Fibroblast of skin of abdomen (primary cell): ENCODE measurements at places on chromosomes 12 and 14.
A peak's percentile ranks its signal among the peaks of the same experiment; 100 is the strongest.

DNA sequence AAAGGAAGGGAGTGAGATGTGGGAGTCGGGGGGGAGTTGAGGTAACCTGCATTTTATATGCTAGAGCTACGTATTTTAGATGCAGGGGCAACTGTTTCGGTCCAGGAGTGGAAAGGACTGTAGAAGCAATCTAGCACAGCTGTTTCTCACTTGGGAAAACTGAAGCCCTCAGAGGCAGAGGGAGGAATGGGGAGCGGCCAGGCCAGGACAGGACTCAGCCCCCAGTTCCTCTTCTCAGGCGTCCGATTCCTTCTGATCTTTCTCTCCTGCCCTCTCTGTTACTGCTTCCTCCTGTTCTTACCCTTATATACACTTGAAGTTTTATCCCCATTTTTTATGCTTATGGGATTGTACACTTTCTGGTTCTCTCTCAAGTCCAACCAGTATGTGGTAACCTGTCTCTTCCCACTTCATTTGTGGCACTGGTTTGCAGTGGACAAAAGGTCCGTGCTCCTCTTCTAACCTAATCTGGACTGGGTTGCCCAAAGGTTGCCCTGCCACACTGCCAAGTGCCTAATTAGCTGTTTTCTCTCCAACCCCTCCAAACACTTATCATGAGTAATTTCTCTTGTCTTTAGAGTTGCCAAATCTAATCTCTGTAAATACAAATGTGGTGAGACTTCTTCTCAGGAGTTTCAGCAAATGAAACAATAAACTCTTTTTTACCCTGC is 16.2 kb downstream of the LPCAT3 start:
- DNase-seq, result no peak

GRCh38 chr14:73663548-73664212 is 18.9 kb downstream of the DNAL1 start:
- no peak for DNase-seq

- no peak for DNase-seq
Observed at GRCh38 chr12:131915823-131916222, 13.3 kb upstream of the PUS1 start.

GRCh38 chr14:44589180-44589579 is 82.1 kb upstream of the FSCB start:
- no peak for DNase-seq

DNA sequence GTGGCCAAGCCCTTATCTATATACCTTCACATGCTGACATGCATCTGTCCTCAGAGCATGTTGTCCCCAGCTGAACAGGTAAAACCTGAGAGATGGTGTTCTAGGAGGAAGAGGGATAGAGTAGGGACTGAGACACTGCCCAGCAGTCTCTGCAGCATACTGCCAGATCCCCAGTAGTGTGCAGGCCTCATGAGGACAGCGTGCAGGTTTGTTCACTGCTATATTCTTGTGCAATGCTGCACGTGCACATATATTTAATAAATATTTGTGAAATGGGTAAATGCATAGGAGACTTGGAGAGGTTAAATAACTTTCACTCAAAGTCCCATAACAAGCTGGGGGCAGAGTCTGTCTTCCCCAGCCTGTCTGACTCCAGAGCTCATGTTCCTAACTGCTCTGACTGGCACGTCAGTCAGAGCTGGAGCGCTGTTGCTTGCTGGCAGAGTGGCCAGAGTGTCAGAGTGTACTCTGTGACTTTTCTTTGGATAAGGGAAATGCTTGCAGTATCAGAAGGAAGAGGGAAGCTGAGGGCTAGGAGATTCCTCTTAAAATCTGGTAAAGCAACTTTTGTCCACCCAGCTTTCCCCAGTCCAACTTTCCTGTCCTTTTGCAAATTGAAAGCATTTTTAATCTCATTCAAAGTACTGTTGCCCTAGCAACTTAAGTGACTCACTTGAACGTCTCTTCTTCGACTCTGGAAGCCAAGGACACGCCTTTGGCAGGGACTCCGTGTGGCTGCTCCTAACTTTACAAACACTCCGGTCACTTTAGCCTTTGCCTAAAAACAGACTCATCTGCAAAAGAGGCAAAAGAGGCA is 14.9 kb upstream of the POLR3B start:
- peak; percentile 46 for DNase-seq

GRCh38 chr12:57222286-57223190 is 5.9 kb downstream of the NXPH4 start:
- DNase-seq, result no peak

- peak; percentile 46 for DNase-seq
Observed at GRCh38 chr12:12334367-12335040, 15.5 kb downstream of the MANSC1 start.

GRCh38 chr12:48002773-48003218 is 1.5 kb downstream of the COL2A1 start:
- DNase-seq, result peak; percentile 14
